ENCODE measurements at places on chromosomes 6 and 20.

GRCh38 chr6:34047913-34048867 lies 97.7 kb downstream of the GRM4 start:
- DNase-seq: no peak

- DNase-seq: no peak
Observed at GRCh38 chr6:30158475-30159040, 2.5 kb downstream of the TRIM10 start.

GRCh38 chr6:89360415-89360999 lies 8.0 kb upstream of the UBE2J1 start:
- no peak for DNase-seq

GRCh38 chr6:33812669-33813068 lies 8.9 kb upstream of the MLN start:
- DNase-seq: no peak

GRCh38 chr20:24046888-24047287 lies 58.3 kb upstream of the GGTLC1 start:
- no peak for DNase-seq

- no peak for DNase-seq
Observed at GRCh38 chr20:21134883-21135493, 9.1 kb downstream of the KIZ start.

DNA sequence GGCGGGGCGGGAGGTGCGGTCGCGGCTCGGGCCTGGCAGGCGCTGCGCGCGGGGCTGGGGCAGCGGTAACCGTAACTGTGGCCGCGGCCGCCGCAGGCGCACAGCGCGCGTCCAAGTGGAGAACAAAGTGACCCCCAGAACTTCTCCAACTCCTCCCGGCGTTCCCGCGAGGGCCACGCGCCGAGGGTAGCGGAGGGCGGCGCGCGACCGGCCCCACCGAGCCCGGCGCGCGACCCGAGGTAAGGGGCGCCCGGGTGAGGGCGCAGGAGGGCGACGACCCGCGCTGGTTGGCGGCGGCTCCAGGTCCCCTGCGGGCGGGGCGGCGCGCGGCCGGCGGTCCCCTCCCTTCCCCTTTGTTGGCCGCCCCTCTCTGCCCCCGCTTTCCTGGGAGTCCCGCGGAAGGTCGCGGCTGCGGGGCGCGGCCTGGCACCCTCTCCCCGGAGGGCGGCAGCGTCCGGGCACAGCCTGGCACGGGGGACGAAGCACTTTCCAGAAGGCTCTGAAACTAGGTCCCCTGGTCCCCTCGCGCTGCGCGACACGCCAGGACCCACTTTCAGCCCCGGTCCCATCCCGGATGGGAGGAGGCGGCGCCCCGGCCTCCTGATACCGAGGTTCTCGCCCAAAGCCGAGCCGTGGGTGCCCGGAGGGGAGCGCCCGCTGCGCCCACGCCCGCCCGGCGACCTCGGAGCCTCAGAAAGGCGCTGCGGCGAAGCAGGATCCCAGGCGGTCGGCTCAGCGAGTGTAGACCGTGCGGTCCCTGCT lies at the start of gene TIAM2:
Gene TIAM2, plus strand, starts transcription at position 62 of the 762 bp plus-strand sequence. CDS start 133,909 bp downstream, outside the sequence.
- DNase-seq: no peak

DNA sequence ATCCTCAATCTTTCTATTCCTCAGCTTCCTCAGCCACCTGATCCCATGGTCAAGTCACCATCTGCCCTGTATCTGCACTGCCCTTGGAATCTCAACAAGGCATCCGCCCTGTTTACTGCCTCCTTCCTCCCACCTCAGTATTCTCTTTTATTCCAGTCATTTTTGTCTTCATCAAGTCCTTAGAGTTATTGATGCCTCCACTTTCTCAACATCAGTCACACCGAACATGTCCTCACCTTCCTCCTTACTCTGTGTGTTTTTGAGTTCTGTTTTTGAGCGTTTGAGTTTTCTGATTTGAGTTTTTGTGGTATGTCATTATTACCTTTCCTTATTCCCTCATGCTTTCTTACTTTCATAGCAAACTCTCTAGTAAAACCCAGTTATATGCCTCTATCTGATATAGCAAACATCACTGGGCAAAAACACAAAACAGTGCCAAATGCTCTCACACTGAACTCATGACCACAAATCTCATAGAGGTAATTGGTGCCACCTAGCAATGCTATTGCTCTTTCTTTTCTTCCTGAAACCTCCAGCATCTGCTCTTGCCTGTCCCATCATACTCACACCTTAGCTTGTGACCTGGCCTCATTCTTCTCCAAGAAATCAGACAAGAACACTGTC lies 11.8 kb upstream of the GNRH2 start:
- no peak for DNase-seq

DNA sequence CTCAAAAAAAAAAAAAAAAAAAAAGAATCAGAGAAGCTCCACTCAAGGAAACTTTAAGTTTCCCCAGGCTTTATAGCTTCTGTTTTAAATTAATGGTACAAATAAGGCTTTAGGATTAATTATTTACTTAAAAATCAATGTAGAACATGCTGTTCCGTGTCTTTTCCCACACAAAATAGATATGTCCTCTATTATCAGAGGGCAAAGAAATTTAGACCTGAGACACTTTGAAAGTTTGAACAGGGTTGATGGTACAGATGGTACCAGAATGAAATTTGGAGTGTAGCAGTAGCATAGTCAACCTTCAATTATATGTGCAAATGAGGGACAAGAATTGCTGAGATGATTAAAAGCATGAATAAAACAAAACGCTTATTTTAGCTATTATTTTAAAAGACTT lies 32.2 kb upstream of the REV3L start:
- no peak for DNase-seq
